ENCODE measurements at places on chromosomes 7 and 10.

DNA sequence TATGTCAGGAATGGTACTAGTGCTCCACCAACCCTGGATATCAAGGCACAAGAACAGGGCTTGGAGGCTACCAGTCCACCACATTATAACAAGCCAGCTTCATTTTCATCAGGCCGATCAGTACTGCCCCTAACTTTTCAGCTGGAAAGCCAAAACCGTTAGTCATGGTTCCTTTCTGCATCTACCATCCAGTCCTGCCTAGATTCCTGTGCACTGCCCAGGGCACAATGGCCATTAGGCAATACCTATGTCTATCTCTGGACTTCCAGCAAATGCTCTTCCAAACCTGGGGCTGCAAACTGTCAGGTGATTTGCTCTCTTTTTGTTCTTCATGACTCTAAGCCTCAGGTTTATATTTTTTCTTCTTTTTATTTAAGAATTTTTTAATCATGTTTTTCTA is 937.7 kb downstream of the SORCS1 start:
- DNase-seq: no peak

GRCh38 chr7:158249692-158250091 is 337.9 kb downstream of the PTPRN2 start:
- no peak for DNase-seq

GRCh38 chr7:93196336-93196735 is 29.9 kb downstream of the HEPACAM2 start:
- DNase-seq: no peak

DNA sequence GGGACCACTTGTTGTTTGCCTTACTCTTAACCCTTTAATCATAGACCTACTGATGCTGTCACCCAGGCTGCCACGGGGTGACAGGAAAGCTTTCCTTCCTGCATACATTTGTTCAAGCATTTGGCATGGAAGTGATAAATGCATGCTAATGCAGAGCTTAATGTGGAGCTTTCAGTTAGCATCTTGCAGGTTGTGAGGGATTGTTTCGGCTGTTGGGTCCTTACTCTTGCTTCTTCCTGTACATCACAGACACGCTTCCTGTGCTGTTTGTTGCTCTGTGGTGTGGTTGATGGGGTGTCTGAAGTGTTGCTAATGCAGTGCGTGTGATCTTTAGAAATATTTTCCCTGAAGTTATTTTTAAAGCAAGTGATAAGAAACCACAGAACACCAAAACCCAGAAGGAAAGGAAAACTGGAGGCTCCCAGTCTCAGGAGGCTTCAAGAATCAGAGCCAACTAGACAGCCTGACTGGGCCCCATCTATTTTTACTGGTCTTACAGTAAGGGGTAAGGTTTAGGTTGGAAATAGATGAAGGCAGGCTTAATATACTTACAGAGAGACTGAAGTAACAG is 143.1 kb downstream of the CHN2 start:
- DNase-seq: no peak

GRCh38 chr7:83947260-83947659 is 247.3 kb downstream of the SEMA3A start:
- no peak for DNase-seq

- peak; percentile 69 for DNase-seq
These were observed 1.8 kb upstream of the RPA3 start for GRCh38 chr7:7720193-7720592.

DNA sequence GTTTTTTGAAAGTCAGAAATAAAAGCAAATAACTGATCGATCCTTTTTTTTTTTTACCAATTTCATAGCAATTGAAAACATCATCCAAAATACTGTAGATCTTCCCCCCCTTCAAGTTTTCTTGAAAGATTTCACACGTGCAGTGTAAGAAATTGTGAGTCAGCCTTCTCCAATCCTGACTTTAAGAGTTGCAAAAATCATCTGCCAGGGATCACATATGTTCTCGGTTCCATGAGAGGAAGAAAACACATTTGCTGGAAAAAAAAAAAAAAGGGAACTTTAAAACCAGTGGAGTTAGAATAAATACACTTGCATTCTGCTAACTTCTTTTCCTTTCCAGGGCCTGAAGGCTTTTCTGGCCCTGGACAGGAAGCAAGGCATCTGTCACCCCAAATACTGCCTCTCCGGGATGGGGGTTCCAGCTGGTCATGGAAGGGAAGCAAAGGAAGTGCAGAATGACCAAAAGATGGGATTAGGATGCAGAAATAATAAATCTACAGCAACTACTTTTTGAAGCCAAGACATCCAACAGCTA is 198.4 kb upstream of the KIAA1217 start:
- no peak for DNase-seq

DNA sequence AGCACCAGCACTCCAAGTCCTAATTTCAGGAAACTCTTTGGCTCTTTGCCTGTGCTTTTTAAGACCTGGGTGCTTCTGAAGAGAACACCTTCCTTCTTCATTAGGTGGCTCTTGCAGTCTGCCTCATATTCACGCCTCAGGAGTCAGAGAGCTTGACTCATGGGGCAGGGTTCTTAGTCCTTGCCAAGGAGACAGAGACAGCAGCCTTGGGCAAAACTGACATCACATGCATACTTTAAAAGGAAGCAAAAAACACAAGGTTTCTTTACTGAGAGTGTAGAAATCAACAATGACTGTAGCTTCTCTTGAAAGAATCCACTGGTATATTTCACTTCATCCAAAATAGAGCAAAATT is 780.6 kb downstream of the INHBA start:
- DNase-seq: no peak

DNA sequence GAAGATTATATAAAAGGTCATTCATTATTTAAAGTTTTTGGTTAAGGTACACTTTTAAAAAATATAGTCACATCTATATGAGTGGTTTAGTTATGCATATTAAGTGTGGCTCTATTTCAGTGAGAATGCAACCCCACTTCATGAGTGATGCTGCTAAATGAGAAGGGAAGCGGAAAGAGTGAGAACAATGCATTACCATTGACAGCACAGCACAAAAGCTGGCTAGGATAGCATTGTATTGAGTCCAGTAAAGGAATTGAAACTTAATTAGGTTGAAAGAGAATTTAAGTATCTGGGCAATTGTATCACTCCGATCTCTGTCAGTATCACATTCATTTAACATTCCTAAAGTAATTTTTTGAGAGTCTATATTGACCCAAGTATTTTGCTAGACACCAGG is 13.2 kb downstream of the POM121L12 start:
- no peak for DNase-seq

GRCh38 chr10:44978570-44979280 is at the start of gene DEPP1:
Gene DEPP1 (minus strand): TSS chr10:44978809. CDS start chr10:44978030, 779 bp downstream.
- DNase-seq: peak; percentile 95

DNA sequence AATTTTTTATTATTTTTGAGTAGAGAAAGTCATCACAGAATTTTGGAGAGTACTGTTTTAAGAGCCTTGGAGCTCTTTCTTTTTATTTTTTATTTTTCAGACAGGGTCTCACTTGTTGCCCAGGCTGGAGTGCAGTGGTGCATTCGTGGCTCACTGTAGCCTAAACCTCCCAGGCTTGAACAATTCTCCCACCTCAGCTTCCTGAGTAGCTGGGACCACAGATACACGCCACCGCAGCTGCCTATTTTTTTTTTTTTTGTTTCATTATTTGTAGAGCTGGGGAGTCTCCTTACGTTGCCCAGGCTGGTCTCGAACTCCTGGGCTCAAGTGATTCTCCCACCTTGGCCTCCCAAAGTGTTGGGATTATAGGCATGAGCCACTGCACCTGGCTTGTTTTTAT is 10.6 kb downstream of the CPA4 start:
- no peak for DNase-seq

DNA sequence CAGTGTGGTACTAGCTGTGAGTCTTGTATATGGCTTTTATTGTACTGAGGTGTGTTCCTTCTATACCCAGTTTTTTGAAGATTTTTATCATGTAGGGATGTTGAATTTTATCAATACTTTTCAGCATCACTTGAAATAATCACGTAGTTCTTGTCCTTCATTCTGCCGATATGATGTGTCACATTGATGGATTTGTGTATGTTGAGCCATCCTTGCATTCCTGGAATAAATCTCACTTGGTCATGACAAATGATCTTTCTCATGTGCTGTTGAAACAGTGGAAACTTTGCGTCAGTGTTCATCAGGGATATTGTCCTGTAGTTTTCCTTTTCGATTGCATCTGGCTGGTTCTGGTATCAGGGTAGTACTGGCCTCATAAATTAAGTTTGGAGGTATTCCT is 7.1 kb upstream of the PRKAR1B start:
- no peak for DNase-seq

GRCh38 chr7:73838642-73839041 is 3.7 kb downstream of the METTL27 start:
- no peak for DNase-seq

- no peak for DNase-seq
These were observed 45.3 kb downstream of the LRRC72 start for GRCh38 chr7:16571941-16572340.

DNA sequence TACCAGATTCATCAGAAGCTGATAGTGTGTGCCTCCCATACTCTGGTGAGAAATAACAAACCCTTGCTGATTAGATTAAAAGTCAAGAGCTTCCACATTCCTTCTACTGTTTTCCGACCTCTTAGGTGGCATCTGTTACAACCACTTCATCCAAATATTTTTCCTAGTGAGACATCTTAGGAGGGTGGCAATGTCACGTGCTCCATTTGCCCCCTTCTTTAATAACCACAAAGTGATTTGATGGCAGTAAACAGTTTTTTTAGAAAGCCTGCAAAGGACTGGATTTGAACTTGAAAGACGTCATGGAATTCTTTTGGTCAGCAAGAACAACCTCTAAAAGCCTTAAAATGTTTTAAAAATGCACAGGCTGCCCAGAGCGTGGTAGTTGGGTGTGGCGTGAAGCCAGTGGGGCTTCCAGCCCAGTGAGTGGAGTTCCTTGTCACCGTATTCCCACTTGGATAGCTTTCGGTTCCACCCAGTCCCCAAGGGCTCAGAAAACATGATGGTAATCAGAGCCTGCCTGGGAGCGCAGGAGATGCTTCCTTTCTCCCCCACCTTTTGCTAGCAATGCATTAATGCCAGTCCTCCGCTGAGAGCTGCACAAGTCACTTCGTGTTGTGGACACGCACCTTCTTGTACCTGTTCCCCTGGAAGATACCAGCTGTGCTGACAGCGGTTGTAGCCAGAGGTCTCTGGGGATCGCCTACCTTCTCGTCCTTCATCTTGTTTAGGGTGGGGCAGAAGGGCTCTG is 256.4 kb downstream of the KIAA1217 start:
- no peak for DNase-seq

GRCh38 chr10:11509036-11509435 is 102.4 kb downstream of the USP6NL start:
- DNase-seq: no peak

DNA sequence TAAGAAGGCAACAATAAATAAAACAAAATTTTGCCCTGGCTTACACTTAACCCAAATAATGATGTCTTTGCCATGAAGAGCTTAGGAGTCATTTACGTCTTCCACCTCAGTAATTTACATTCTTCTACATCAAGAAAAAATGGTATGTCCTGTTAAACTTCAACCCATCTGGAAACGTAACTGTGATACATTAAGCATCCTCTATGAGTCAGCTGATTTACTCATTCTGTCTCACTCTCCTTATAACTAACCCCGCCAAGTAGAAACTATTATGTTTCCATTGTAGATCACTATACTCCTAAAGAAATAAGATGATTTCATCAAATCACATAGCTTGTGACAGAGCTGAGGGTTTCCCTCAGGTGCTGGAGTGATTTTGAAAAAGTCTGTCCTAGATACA is 330.7 kb downstream of the CDC14C start:
- no peak for DNase-seq

GRCh38 chr7:51006483-51007235 is 224.0 kb upstream of the GRB10 start:
- DNase-seq: no peak
